T-helper 2 cell (primary cell): ENCODE measurements at places on chromosomes 1 and 21.

DNA sequence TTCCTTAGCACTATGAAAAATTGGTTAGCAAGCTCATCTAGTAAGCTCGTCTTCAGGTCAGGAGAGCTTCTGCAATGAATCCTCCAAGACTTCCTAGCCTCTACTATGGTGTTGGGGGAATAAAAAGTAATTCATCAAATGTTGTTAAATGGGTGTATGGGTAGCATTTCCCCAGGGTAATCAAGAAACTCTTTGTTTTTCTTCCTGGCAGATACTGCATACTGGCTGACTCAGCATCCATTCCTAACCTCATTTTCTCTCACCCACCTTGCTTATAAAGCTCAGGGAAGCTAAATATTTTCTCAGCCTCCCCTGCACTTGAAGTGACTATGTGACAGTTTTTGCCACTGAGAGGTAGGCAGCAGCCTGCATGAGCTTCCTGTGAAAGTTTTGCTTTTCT lies 83.4 kb downstream of the MAB21L3 start:
- no peak for DNase-seq

DNA sequence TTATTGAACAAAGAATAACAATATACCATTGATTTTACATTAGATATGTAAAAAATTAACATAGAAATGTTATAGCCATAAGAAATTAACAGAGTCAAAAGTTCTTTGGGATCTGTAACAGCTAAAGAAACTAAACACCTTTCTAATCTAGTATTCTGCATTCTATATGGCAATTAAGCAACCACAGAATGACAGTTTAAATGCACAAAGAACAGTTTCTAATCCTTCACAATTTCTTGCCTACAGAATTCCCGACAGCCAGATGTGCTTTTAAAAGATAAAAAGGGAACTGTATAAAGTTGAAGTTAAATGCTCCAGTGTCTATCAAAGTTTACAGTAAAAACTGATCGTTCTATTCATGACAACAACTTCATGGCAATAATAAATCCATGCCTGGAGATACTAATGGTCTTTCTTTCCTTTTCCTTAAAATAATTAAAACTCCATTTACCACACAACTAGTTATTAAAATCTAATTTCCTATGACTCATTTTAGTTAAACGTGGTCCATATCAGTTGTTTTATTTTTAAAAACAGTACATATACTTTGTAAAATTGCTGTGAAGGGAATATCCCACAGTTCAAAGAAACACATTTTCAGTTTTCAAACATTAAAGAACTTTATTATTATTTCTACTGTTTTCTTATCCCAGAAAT lies 110.2 kb downstream of the EIF4G3 start:
- DNase-seq: no peak

- DNase-seq: no peak
Measured at GRCh38 chr1:154349121-154349520, 23.8 kb downstream of the ATP8B2 start.

DNA sequence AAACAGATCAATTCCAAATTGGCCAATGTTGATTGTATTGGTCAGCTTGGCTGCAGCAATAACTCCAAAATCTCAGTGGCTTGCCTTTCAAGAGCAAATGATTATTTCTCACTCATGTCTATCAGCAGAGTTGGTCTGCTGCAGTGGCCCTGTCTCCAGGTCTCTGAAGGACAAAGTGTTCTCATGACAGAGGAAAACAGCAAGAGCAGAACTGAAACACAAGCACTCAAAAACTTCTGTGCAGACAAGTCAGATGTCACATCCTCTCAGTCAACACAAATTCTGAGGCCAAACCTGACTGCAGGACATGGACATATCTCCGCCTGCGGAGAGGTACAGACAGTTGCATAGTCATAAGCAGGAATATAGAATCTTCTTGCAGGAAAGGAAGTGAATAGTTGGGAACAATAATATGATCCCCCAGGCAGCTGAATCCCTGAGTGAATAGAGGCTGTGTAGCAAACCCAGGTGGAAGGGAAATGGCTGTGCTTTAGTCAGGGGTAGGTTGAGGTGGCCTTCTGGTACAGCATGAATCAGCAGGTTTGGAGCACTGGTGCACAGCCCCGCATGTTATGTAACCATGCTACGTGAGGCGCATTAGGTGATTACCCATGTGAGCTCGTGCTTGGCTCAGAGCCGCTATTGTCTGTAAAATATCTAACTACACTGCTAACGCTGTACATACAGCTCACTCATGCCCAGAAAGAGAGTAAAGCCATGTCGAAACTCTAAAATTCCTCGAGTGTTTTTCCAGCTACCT lies 17.1 kb upstream of the UBE2U start:
- DNase-seq: no peak

GRCh38 chr1:26126321-26127084 lies 14.9 kb downstream of the PDIK1L start:
- DNase-seq: peak; percentile 46

DNA sequence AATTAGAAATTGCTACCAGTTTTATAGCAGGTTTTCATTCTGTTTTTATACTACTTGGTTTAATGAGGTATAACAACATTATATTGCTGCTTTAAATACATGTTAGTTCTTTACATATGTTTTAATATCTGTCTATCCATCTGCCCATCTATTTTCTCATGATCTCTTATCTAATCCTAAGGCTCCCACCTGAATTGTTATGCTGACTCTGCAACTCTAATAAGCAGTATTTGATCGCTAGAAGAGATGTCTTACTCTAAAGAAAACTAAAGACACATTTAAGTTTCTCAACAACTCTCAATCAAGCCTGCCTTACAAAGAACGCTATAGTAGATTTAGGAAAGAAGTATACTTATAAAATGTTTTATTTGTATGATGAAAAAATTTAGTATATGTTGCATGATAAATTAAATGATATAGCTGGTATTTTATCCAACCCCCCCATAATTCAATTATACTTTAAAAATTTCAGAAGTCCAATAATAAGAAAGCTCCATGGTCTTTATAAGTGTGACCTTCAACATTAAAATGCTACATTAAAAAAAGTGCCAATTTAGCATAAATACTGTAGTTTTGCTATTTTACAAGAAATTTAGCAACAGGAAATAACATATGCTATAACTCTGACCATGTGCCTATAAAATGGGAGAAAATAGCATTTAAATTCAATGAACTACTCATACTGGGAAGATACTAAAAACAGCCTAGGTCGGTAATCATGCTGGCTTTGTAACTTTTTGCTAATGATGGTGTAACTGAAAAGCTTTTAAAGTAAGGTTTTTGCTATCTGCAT lies 180.3 kb downstream of the NEGR1 start:
- DNase-seq: no peak

- no peak for DNase-seq
Measured at GRCh38 chr21:22355949-22356348, 1357.7 kb downstream of the NCAM2 start.

DNA sequence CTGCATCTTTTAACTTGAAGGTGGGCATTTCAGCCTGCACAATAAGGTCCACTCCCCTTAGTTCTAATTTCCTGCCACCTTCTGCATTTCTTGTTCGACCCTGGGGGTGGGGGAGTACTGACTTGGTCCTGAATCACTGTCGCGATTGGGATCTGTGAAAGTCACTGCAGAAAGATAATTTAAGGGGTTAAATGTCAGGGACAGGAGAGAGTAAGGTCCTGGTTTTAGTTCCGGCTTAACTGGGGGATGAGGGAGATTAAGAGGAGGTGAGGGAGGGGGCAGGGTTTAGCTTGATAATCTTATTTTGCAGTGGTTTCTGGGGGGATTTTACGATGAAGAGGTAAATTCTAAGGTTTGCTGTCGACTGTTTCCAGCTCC lies 128.1 kb downstream of the MRPS6 start:
- DNase-seq: no peak

DNA sequence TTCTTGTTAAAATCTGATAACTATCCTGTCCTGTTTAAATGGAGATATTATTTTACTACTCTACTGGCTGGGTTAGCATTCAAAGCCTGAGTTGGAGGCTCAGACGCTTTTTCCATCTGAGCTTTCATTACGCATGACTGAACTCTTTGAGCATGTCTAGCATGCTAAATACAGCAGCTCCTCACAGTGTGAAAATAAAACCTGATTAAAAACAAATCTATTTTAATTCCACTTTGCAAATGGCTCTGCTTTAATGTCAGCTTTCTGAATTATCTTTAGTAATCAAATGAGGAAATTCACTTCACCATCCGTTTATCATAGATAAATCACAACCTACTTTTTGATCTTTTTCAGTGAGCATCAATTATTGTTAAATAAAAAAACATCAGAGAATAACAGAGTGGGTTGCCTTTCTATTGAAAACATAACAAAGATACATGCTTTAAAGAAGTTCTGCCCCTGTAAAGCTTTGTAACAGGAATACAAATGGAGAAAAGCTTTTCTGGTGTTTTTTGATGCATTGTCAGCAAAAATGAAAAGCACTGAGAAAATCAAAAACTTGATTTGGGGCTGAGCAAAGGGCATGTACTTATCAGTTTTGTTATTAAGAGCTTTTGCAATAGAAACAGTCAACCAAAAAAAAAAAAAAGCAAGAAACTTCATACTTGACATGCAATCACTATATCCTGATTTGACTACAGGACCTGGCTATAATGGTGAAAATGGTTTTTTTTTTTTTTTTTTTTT lies 3.5 kb upstream of the SPEN start:
- DNase-seq: no peak

- no peak for DNase-seq
Measured at GRCh38 chr1:184803180-184803492, 48.5 kb upstream of the EDEM3 start.

DNA sequence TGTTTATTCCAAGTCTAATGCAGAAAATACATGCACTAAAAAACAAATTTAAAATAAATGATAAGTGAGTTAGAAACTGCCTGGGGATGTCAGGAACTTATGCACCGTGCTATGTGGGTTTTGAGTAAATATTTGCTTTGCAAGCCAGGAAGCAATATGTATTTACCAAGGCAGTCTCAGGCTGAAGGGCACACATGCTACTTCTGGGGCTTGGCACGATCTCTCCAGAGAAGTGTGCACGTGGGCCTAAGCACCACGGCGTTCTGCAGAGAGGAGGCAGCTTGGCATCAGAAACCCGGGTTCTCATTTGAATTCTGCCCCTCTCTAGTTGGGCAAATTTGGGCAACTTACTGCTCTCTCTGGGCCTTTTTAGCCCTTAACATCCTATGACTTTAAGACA lies 72.6 kb upstream of the ROR1 start:
- DNase-seq: no peak

- DNase-seq: no peak
Measured at GRCh38 chr1:86866665-86867064, 47.3 kb downstream of the SELENOF start.

- no peak for DNase-seq
Measured at GRCh38 chr1:61013189-61013945, 69.0 kb upstream of the NFIA start.

GRCh38 chr1:7256526-7256925 lies 471.3 kb downstream of the CAMTA1 start:
- DNase-seq: no peak

GRCh38 chr1:118157506-118157905 lies 27.5 kb downstream of the SPAG17 start:
- no peak for DNase-seq

DNA sequence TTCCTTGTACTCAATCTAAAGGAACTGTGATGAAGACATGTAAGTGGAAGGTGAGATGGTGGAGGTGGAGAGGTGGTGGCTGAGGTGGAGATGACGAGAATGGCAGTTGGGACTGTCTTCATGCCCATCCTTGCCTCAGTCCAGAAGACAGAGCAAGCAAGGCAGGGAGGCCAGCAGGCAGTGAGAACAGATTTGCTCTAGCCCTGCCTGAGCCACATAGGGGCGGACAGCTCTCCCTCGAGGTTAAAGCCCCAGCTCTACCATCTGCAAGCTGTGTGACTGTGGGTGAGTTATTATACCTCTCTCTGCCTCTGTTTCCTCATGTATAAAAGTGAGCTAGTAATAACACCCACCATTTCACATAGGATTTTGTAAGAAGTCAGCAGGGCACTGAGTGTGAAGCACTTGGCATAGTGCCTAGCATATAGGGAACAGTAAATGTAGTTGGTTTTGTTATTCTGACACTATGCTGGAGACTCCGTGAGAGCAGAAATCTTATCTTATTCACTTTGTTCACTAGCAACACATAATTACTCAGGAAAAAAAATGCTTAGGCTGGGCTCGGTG lies 4.8 kb upstream of the FAM110D start:
- DNase-seq: no peak

- no peak for DNase-seq
Measured at GRCh38 chr1:165549973-165550372, 6.2 kb downstream of the LRRC52 start.

GRCh38 chr1:159877695-159878444 lies 15.4 kb upstream of the VSIG8 start:
- no peak for DNase-seq

DNA sequence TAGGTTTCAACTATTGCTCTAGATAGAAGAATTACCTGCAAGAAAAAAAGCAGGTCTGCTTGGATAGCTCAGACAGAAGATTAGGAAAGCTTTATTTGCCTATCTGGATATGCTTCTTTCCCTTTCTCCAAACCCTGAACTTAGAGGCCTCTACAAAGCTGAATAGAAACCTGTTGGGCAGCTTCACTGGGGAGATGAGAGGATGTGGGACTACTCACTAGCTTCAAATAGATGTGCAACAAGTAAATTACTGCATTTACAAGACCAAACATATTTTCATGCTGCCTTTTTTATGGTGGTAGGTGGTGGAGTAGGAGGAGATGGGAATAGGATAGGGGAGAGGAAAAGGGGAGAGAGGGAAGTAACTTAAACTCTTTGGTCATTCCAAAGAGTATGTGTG lies 6.4 kb downstream of the CLCA2 start:
- no peak for DNase-seq

GRCh38 chr1:241440904-241441303 lies 78.7 kb downstream of the FH start:
- DNase-seq: no peak

GRCh38 chr1:36248250-36248894 lies 24.1 kb downstream of the THRAP3 start:
- no peak for DNase-seq

- no peak for DNase-seq
Measured at GRCh38 chr21:44263221-44263760, 1.6 kb upstream of the DNMT3L start.

GRCh38 chr1:70227439-70227838 lies 6.3 kb downstream of the SRSF11 start:
- DNase-seq: no peak

GRCh38 chr1:41454406-41454805 lies 30.1 kb downstream of the EDN2 start:
- DNase-seq: no peak

GRCh38 chr1:92485381-92486250 lies 1.1 kb downstream of the GFI1 start:
- peak; percentile 85 for DNase-seq

GRCh38 chr1:111192658-111193519 lies 7.6 kb downstream of the DENND2D start:
- DNase-seq: no peak

DNA sequence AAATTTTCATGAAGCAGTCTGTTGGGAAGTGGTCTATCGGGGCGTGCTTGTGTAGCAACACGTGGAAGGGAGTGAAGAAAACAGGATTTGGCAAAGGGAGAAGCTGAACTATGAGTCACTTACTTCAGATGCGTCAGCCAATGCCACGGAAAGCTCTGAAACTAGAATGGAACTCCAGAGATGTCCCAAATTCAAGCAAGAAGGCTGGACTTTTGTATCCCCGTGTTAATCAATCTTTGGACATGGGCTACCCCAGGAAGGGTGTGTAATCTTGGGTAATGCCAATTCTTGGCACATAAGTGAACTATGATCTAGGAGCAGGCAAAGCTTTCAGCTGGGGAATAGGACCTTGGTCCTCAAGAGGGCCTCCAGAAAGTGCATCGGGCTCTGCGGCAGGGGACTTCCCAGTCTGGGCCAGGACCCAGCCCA lies 102.6 kb downstream of the ADSS2 start:
- no peak for DNase-seq
